ENCODE measurements at places on chromosomes 16 and 17.

- no peak for DNase-seq
Measured at GRCh38 chr16:3876695-3877094, 3.8 kb downstream of the CREBBP start.

DNA sequence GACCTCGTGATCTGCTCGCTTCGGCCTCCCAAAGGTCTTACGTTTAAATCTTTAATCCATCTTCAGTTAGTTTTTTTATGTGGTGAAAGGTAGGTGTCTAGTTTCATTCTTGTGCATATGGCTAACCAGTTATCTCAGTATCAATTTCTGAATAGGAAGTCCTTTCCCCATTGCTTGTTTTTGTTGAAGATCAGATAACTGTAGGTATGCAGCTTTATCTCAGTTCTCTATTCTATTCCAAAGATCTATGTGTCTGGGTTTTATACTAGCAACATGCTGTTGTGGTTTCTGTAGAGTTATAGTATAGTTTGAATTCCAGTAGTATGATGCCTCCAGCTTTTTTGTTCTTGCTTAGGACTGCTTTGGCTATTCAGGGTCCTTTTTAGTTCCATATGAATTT is 65.2 kb downstream of the TNFRSF13B start:
- no peak for DNase-seq

DNA sequence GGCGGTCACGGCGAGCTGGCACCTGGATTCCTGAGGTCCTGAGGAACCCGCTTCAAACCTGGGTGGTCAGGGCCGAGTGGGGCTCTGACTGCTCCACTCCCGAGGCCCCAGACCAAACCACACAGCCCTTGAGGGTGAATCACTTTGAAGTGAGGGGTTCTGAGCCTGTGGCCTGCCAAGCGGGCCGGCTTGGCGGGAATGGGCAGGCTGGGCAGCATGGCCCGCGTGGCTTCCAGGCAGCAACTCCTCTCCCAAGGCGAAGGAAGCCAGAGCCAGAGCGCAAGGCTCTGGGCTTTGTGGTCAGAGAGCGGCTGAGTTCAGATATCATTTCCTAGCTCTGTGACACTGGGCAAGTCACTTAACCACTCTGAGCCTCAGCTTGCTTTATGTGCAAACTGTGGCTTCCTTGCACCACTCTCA is 42.7 kb downstream of the CMIP start:
- no peak for DNase-seq

DNA sequence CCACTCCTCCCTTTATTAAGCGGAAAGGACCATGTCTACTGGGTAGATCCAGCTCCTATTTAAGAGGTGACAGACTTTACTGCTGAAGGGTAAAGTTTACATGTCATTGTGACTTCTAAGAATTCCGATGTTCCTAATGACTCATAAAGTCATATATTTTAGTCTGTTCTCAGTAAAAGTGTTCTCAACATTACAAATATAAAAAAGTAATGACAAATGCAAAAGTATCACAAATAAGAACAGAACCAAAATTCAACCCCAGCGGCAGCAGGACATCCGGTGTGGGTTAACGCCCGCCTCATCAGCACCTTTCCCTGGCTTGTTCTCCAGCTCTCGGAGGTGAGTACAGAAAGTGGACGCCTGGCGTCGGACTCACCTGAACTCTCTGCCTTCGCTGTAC is 6.8 kb downstream of the AXIN1 start:
- no peak for DNase-seq

- no peak for DNase-seq
Measured at GRCh38 chr17:6996256-6997011, 585 bp downstream of the ALOX12 start.

DNA sequence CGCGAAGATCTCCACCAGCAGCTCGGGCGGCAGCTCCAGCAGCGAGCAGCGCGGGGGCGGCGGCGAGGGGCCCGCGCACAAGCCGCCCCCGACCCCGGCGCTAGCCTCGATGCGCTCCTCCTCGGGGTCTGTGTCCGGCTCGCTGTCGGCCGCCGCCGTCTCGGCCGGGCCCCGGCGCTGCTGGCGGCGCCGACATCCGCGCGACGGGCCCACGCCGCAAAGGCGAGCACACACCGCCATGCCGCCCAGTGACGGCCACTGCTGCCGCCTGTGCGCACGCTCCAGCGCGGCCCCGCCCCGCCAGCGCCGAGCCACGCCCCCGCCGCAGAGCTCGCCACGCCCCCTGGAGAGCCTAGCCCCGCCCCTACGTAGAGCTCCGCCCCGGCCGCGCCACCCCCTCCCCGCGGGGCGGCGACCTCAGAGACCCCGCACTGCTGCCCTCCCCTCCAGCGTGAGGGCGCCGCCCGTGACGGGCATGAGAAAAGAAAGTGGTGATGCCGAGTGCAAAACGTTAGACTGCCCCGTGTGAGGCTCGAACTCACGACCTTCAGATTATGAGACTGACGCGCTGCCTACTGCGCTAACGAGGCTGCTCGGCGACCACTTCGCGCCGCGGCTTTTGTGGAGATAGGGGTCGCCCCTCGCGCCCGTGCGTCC is at the start of gene FBXO31:
Gene FBXO31, minus strand, starts transcription at position 272 of the 657 bp plus-strand sequence. Its CDS starts 32 bp downstream, at position 240.
- peak; percentile 100 for DNase-seq

DNA sequence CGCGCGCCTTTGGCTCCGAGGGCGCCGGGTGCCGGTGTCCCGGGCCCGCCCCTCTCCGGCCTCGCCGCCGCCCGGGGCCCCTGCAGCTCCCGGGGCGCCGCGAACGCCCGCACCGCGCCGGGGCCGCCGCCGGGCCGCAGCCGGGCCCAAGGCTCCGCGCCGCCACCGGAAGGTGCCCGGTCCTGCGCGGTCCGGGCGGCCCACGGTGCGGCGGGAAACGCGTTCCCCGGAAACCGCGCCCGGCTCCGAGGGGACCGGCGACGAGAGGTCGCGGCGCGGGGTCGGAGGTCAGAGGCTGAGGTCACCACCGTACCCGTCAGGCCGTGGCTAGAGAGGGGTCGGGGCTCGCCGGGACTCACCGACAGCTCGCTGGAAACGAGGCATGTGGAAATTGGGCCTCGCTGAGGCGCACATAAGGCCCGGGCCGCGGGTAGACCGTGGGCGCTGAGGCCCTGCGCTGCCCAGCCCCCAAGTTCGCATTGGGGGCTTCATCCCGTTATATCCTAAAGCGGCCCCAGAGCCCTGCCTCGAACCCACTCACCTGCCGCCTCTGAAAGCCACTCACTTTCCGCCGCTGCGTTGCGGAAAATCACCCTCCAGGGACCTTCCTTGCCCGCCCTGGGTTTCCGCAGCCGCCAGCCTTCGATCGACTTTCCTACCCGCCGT is at the start of gene DUS1L:
Gene DUS1L, minus strand, starts transcription at position 167 of the 666 bp plus-strand sequence. CDS start 745 bp downstream, outside the sequence.
- DNase-seq, result peak; percentile 42

- DNase-seq, result no peak
Measured at GRCh38 chr16:56259425-56259779, 68.1 kb downstream of the GNAO1 start.

- DNase-seq, result peak; percentile 4
Measured at GRCh38 chr16:9092978-9093344, 1.5 kb downstream of the HAPSTR1 start.

- no peak for DNase-seq
Measured at GRCh38 chr17:36136036-36136435, 32.4 kb downstream of the CCL4 start.

GRCh38 chr17:2885733-2886132 is 89.5 kb downstream of the RAP1GAP2 start:
- no peak for DNase-seq

Measured in activated CD4-positive, CD25-positive, alpha-beta regulatory T cell (primary cell).